Peyer's patch (tissue), 4 donors: ENCODE measurements at places on chromosomes 1 and 21.

DNA sequence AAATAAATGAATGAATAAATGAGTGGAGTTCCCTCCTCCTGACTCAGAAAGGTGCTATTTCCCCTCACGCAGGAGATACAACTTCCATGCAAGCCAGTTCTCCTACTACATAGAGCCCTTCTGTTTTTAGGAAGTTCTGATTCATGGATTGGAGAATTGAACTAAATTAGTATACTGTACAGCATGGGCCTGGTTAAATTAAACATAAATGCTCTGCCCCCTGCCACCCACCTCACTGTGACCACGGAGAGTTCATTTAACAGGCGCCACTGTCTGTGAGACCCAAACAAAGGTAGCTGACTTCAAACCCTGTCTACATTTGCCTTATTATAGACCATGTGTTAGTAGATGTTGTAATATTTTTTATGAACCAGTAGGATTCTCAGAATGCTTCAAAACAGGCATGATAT, 9.1 kb upstream of the IRF2BP2 start:
- DNase-seq, result no peak

- DNase-seq, result no peak
These were observed 99.1 kb downstream of the PKN2 start for GRCh38 chr1:88783145-88783544.

- no peak for DNase-seq
These were observed 6.6 kb downstream of the CAPZA1 start for GRCh38 chr1:112626193-112626592.

DNA sequence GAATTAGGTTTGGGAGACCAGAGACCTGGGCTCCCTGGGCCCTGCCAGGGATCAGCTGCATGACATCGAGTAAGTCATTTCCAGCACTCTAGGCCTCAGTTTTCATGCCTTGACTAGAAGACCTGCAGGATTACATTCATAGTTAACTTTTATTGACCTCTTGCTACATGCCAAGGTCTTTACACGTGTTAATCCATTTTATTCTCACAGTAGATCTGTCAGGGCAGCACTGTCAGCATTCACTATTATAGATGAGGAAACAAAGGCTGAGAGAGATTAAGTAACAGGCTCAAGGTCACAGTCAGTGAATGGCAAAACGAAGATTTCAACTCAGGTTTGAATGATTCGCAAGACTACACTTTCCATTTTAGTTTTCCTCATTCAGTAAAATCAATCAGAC, 37.0 kb downstream of the PGM1 start:
- no peak for DNase-seq

GRCh38 chr1:30406996-30407864, 316.2 kb downstream of the MATN1 start:
- DNase-seq, result peak; percentile 10

- DNase-seq, result no peak
These were observed 33.0 kb upstream of the SIPA1L2 start for GRCh38 chr1:232662910-232663309.

DNA sequence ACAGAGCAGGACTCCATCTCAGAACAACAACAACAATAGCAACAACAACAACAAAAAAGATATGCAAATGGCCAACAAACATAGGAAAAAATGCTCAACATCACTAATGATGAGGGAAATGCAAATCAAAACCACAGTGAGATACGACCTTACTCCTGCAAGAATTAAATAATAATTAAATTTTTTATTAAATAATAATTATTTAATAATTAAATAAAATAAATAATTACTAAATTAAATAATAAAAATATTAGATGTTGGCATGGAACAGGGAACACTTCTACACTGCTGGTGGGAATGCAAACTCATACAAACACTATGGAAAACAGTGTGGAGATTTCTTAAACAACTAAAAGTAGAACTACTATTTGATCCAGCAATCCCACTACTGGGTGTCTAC, 1022.3 kb upstream of the B3GALT2 start:
- DNase-seq, result no peak

DNA sequence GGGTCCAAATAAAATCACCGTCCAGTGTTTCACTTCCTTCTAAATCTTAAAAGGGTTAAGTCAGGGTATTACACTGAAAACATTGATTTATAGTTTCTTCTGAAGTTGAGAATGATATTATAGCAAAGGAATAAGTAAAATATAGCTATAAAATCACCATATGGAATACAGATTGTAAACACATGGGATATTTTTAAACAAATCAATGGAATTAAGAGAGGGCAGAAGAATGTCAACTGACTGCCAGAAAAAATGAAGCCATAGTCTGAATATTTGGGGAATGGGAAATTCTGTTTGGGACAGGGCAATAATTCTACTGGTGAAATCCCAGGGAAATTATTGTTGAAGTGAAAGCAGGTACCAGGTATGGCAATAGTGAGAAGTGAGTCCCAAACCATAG, 664.6 kb downstream of the NCAM2 start:
- DNase-seq, result no peak
